ENCODE measurements at places on chromosomes 3 and 15. TPM values are rescaled to one million over a fixed set of nuclear protein-coding genes. Genes with fewer than 3 reads are reported as not detected.

GRCh38 chr3:18241837-18242236 lies 183.3 kb downstream of the SATB1 start:
- DNase-seq = no peak

DNA sequence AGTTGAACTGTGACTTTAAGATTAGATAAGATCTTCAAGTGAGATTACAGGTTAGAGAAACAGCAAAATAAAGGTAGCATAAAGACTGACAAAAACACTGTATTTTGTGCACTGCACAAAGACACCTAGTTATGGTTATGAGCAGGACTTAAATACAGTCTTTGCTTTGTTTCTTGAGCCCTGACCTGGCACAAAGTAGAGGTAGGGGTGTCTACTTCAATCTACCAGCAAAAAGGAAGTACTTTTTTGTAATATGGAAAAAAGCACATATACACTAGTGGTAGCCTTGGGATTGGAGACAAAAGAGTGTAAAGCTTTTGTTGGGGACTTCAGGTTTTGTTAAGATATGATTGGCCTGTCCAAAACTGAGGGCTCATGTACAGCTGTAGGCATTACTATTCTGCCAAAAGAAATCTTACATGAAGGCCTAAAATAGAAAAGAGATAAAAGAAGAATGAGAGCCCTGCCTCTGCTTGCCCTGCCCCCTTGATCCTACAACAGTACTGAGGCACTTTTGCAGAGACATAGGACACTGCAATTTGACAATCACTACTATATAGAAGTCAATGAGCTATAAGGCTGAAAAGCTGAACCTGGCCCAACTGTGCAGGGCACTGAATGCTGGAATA lies 194.3 kb downstream of the CBLB start:
- DNase-seq = no peak

- no peak for DNase-seq
Measured at GRCh38 chr3:6531153-6531552, 329.8 kb upstream of the GRM7 start.

The CLDN18 gene
- not detected for total RNA-seq

The GATA2 gene
- 0.83 TPM for total RNA-seq

GRCh38 chr15:31554261-31554660 lies 227.6 kb downstream of the KLF13 start:
- peak; percentile 92 for DNase-seq

GRCh38 chr3:46186471-46187340 lies 21.4 kb downstream of the CCR1 start:
- no peak for DNase-seq

The MME gene
- 152 TPM for total RNA-seq

DNA sequence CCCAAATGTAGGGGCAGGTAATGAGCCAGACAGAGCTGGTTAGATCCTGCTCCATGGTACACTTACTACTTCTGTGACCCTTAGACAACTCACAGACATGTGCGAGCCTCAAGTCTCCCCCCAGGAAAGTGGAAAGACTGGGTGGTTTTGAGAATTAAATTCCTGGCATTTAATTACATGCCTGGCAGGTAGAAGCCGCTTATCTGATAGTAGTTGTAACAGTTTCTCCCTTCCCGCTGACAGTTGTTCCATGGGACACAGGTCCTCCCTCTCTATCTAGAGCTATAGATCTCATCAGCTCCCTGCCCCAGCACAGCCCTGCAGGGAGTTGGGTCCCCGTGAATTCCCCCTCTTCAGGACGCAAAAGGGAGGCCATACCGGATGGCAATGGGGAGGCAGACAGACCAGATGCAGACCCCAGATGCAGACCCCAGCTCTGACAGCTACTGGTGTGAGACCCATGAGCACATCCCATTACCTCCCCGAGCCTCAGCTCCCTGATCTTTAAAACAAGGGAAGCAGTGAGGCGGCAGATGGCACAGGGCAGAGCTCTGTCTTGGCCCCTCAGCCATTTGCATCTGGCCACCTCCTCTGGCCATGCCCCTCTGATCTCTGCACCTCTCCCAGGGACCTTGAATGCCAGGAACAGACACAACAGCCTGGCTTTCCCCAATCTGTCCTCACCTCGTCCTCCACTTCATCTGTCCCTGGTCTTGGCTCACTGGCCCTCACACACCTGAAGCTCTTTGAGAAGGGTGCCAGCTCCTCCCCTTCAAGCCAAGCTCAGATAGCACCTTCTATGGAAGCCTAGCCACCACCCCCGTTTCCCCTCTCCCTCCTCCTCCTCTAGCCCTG lies 34.1 kb upstream of the NR2C2 start:
- DNase-seq = no peak

The ZNF717 gene
- 18.2 TPM for total RNA-seq

DNA sequence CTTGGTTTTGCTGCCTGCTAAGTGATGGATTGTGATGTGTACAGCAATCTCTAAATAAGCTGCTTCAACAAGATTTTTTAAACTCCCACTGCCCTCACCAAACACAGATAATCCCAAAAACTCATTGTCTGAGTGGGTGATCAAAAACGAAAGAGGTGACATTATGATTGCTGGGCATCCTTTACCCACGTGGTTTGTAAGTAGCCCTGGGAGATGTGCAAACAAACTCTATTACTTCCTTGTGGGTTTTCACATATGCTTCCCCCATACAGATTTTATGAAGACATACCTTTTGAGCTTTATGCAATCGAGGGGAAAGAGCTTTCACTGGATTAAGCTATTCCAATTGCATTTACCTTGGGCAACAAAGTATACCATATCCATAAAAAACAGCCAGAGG lies 1000.4 kb downstream of the FHIT start:
- DNase-seq = no peak

DNA sequence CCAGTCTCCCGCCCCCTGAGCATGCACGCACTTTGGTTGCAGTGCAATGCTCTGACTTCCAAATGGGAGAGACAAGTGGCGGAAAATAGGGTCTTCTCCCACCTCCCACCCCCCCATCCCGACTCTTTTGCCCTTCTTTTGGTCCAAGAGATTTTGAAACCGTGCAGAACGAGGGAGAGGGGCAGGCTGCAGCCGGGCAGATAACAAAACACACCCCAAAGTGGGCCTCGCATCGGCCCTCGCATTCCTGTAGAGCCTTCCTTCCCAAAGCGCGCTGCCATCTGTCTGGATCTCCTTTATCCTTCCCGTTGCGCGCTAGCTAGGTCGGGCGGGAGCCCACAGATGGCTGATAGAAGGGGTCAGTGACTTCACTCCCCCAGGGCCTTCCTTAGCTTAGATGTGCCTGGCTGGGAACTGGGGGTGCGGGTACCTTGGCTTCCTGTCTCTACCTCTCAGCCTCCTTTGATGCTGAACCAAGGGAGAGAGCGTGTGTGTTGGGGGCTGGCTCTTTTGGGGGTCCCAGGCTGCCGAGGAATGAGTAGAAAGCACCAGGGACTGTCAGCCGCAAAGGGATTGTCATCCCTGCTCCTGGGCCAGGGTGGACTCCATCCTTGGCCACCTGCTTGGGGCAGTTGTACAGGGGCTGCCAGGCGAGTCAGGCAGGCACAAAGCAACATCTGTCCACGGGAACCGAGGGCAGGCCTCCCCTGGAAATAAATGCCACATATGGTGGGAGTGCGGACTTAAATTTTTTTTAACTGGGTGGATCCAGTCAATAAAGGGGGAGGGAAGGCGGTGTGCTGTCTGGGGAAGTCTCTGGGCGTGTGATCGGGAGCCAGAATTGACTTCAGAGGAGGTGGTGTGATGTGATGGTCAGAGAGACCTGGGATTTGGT lies 1.8 kb downstream of the SMAD3 start:
- DNase-seq = no peak

DNA sequence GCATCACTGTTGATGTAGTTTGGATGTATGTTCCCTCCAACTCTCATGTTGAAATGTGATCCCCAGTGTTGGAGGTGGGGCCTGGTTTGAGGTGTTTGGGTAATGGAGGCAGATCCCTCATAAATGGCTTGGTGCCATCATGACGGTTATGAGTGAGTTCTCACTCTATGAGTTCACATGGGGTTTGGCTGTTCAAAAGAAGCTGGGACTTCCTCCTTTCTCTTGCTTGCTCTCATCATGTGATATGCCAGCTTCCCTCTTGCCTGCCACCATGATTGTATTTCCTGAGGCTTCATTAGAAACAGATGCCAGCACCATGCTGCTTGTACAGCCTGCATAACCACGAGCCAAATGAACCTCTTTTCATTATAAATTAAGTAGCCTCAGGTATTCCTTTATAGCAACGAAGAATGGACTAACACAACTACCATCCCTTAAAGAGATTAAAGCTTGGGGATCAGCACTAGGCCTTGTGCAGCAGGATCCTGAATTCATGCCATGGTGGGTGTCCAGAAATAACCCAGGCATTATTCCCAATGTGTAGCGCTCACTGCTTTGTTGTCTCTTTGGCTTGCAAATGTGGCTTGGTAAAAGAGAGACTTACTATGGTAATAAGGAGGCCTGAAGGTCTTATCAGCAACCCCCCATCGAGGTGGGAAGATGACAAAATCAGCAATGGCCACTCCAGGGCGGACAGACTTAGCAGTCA lies 41.9 kb downstream of the NDUFB4 start:
- peak; percentile 9 for DNase-seq

The PIGB gene
- total RNA-seq = 9.0 TPM

DNA sequence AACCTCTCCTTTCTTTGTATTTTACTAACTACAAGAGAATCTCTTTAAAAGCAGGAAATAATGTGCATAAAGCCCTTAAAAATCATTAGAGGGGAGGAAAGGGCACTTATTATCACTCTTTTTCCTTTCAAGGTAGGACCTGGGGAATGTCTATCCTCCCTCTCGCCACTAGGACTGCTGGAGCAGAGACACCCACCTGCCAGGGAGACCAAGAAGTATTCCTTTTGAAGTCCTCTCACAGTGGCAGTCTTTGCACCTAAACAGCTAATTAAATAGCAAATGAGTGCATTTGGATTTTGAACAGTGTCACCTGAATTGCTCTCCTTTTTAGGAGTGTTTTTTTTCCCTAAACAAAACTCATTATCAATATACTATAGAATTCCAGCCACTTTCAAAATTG lies 874.1 kb downstream of the ZPLD1 start:
- DNase-seq = no peak

DNA sequence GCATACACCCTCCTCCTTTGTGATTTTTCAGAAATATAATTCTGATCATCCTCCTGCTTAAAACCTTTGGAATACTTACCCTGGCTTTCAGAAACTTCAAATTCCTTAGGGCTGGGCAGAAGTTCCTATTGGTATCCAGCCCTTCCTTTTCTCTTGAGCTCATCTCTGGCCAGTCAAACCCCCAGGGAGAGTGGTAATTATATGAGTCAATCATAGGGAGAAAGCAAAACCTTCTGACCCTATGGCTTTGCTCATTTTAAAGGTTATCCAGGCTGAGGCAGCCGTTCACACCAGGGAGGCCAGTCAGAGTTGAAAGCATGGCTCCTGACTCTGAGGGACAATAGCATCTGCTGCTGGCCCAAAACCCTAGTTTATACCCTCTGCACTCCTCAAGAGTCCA lies 23.9 kb upstream of the CTNNB1 start:
- DNase-seq = no peak

DNA sequence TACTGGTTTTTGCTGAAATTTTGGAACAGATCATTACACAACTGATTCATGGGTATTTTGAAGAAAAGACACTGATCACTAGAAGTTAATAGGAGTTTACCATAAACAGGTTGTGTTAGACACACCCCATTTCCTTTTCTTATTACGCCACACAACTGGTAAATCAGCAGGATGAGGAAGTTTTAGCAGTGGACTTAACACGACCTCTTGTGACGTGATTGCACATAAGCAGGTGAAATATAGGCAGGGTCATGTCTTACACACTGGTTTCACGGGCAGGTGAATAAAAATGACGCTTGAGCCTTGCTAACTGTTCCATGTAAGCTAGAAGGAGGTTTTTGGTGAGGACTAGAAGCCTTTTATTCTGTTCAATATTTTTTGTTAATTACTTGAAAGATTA lies 27.1 kb upstream of the TPRG1 start:
- peak; percentile 55 for DNase-seq

DNA sequence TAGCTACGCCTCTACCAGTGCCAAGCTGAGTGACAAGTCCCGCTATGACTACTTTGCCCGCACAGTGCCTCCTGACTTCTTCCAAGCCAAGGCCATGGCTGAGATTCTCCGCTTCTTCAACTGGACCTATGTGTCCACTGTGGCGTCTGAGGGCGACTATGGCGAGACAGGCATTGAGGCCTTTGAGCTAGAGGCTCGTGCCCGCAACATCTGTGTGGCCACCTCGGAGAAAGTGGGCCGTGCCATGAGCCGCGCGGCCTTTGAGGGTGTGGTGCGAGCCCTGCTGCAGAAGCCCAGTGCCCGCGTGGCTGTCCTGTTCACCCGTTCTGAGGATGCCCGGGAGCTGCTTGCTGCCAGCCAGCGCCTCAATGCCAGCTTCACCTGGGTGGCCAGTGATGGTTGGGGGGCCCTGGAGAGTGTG lies 5.7 kb downstream of the GRM2 start:
- DNase-seq = no peak

GRCh38 chr3:19898721-19899120 lies 35.3 kb downstream of the EFHB start:
- DNase-seq = no peak

GRCh38 chr3:125079675-125080045 lies 23.9 kb upstream of the HEG1 start:
- peak; percentile 50 for DNase-seq

The DUOXA2 gene
- not detected for total RNA-seq

DNA sequence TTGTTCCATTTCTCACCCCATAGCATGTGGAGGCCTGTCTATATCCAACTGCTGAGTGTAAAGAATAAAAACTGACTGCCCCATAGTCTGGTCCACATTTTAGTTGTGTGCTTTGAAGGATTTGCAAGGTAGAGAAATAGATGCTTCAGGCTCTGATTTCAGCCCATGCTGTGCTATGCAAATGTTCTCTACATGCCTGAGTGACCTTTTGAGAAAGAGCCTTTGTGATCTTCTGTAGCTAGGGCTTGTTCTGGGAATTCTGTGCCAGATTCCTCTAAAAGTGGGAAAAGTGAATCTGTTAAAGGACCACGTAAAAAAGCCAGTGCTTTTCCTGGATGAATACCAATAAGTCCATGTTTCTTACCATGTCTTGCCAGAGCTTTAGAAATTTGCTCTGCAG lies 5.2 kb downstream of the KCTD6 start:
- DNase-seq = peak; percentile 39

The FEZF2 gene
- not detected for total RNA-seq

The ITIH3 gene
- total RNA-seq = 0.17 TPM
